ENCODE measurements at places on chromosomes 5 and 9.

- DNase-seq, result no peak
These were observed 14.8 kb upstream of the SLC6A19 start for GRCh38 chr5:1186351-1187233.

- DNase-seq, result no peak
These were observed 141.3 kb upstream of the ZNF618 start for GRCh38 chr9:113734826-113735225.

DNA sequence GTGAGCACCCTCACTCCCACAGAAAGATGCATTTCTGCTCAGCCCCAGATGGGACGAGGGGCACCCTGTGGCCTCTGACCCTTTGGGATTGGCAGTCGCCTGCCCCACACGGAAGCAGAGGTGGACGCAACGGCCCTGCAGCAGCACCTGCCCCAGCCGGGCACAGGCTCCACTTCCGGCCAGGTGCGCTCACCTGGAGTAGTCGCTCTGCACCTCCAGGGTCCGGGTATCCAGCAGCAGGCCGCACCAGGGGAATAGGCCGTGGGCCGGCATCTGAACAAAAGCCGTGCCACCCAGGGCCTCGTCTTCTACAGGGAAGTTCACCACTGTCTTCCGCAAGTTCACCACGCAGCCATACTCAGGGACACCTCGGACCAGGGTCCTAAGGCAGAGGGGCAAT, 30.7 kb downstream of the TERT start:
- no peak for DNase-seq

- no peak for DNase-seq
These were observed 8.8 kb downstream of the TLE1 start for GRCh38 chr9:81680506-81680905.

- peak; percentile 71 for DNase-seq
These were observed 7.5 kb upstream of the RAPGEF1 start for GRCh38 chr9:131747352-131747751.

GRCh38 chr5:169048181-169049125, 252.5 kb downstream of the SLIT3 start:
- no peak for DNase-seq

DNA sequence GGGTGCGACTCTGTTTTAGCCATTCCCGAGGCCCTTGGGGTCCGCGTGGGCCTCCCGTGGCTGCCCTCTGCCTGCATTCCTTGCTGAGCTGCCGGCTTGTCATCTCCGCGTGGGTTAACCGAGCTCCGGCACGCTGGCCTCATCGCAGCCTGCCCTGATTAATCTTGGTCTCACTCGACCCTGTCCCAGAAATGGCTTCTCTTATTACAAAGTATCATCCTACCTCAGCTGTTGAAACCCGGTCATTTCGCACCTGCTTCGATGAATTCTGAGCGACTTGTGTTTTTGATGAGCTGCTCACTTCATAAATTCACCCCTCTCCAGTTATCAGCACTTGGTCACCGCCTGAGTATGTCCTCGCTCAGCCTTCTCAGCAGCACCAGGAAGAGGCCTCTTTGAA, 123.5 kb upstream of the EGFLAM start:
- no peak for DNase-seq

DNA sequence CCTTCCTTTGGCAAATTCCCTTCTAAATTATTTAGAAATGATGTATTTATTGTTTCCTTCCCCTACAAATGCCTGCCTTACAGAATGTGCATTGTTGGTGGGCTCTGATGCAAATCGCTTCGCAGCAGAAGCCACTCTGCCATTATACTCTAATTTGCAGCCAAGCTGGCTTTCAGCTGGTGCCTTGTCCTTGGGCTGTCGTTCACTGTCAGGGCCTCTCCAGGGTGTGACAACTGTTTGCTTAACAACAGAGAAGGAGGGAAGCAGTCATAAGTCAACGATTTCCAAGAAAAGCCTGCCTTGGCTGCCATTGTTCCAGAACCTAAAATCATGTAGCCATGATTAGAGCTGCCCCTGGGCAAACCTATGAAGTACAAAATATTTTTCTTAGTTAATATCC, 260.1 kb upstream of the RGMB start:
- DNase-seq, result no peak

GRCh38 chr9:117825609-117826347, 121.6 kb downstream of the TLR4 start:
- no peak for DNase-seq

DNA sequence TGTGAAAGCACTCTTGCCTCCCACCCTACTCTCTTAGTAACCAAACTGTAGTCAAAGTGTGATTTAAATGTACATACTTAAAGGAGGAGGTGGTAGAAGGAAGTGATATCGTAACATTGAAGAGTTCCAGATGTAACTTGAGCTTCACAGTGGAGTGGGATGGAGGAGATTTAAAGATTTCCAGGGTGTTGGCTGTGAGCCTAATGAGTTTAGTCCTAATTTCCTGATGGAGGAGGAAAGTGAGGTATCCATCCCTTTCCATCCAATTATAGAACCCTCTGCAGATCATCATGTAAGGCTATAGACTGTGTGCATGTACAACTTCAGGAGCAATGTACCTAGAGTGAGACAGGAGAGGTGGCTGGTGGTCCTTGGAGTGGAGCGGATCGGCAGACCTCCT, 1163.9 kb upstream of the SEMA6A start:
- DNase-seq, result no peak

GRCh38 chr5:172768573-172769341, 2.2 kb downstream of the DUSP1 start:
- peak; percentile 30 for DNase-seq

DNA sequence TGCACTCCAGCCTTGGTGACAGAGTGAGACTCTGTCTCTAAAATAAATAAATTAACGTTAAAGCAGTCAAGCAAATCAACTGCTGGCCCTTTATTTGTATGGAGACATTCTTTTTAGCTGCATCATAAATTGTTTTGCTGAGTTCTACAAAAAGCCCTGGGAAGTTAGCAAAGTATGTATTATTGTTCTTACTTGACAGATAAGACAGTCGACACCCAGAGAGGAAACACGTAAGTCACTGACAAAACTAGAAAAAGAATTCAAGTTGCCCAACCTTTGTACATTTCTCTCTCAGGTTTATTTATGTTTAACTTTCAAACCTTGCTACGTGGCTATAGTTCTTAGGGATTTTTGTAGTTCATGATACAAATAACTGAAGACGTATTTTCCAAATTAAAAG, 40.4 kb upstream of the MACIR start:
- peak; percentile 83 for DNase-seq

DNA sequence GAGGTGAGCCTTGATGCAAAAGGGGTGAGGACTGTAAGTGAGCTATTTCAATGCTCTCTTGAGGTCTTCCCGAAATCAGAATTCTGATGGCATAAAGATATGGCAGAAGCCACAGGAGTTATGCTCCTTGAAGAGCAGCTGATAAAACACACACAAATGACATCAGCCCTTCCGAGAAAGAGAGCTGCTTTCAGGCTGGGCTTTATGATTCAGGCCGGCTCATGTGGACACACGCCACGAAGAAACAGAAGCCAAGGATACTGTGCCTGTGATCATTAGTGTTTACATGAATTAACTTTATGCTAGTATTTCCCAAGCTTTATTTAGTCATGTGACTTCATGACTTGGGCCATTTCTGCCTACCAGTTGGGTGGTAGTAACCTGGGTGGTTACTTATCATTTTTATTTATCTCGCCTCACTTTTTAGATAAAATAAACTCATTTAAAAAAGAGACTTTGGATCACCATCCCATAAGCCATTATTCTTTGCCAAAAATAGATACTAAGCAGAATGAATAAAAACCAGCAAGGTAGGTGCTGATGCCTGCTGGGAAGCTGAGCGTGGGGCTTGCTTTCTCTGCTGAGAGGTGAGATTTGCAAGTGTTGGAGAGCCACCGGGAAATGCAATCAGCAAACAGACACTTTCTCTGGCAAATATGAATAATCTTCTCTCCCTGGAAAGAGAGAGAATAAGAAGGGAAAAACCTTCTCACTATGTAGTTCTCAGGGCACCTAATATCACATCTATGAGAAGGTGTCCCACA, 73.0 kb upstream of the SLC25A51 start:
- DNase-seq, result no peak

GRCh38 chr9:21804331-21804730, 1.9 kb downstream of the MTAP start:
- no peak for DNase-seq

DNA sequence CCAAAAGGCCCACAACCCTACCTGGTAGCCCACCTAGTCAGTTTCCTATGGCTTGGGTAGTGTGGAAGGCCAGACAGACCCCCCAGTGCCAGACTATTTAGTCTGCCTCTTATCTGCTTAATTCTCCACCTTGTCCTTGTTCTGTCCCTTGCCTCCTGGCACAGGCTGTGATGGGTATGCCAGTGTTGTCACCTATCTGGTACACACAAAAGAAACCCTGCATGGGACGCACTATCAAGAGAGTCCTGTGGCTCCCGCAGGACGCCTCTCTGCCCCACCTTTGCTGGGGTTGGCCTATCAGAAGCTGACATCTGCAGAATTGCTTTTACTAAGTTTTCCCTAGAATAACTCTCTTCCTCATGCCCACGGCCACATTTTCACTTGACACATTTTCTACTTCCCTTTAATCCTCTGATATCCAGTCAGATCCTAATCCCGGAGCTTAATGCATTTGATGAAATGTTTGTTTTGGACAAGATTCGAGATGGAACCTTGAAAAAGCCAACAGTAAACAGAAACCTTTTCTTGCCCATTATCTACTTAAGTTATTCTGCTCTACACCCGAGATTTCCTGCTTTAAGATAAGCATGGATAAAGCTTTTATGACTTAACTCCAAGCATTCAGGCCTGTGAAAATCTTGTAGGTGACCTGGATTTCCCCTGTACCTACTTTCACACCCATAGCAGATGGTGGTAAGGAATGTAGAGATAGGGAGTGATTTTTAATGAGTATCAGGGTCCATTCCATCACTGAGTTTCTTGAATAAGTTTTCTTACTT, 468.5 kb downstream of the ZNF608 start:
- no peak for DNase-seq

DNA sequence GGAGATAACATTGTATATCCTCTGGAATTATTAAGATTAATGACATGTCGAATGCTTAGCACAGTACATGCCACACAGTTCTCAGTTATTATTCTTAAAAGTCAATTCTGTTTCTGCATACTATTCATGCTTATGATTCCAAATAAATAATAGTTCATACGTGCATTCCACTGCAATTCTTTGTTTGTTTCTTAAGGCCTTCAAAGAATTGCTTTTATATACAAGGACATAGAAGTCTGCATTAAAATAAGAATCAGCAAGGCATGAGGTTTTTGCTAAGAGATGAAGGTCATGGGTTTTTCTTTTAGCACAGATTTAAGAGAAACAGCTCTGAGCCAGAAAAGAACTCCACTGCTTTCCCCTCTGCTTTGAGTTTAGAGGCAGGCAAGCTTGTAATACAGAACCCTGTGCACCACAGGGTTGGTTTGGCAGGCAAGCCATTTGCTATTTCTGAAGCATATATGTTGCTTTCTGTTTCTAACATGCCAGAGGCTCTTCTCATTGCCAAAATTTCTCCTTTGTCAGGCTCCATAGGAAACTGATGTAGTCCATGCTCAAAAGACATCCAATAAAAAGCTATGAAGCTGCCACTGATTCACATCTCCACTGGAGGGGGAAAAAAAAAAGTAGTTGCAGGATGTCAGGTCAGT, 420.6 kb upstream of the TYRP1 start:
- DNase-seq, result no peak

- DNase-seq, result no peak
These were observed 41.7 kb downstream of the KLF4 start for GRCh38 chr9:107447834-107448233.

DNA sequence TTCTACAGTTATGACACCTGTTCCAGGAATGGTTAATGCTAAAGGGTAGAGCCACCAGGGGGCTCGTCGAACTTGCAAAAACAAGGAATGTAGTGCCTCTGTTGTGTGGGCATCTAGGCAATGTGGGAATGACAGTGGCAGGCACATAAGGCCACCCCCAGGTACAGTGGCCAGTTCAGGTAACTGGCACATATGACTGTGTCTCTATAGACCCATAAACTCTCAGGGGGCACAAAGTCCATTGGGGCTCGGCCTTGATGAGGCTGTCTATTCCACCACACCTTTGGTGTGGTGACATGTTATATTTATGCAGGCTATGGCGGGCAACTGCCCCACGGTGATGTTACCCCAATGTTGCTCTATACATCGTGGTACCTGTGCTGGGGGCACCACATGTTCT, 59.6 kb upstream of the FAM120A start:
- no peak for DNase-seq

DNA sequence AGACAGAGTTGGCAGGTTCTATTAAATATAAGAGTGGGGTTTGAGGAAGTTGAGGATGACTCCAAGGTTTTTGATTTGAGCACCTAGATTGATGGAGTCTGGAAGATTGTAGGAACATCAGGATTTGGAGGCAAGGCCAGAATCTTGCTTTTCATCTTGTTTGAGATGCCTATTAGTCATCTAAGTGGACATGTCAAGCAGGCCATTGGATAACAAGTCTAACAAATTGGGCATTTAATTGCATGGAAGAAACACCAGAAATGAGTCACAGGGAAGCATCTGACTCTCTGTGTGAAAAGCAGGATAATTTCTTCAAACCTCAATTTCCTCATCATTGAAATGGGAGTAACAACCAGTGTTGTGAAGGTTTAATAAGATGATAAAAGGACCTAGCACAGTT, 53.3 kb upstream of the ARL15 start:
- DNase-seq, result no peak

DNA sequence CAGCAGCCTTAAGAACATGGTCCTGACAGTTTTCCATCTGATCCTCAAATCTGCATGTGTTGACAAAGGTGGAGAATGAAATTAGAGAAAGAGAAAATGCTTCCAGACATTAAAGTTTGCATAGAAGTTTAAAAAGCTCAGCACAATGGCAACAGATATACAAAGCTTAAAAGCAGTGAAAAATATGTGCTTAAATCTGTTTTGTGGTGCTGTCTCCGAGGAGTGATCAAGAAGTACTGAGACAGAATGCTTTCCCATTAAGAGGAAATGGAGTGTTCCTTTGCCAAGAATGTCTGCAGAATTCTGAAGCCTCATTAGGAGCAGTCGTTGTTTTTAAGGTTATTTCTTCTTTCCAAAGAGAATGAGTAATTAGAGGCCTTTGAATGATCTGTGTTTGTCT, 131.4 kb downstream of the MCTP1 start:
- no peak for DNase-seq

All from kidney capillary endothelial cell (primary cell).